ENCODE measurements at places on chromosomes 5 and 9.

DNA sequence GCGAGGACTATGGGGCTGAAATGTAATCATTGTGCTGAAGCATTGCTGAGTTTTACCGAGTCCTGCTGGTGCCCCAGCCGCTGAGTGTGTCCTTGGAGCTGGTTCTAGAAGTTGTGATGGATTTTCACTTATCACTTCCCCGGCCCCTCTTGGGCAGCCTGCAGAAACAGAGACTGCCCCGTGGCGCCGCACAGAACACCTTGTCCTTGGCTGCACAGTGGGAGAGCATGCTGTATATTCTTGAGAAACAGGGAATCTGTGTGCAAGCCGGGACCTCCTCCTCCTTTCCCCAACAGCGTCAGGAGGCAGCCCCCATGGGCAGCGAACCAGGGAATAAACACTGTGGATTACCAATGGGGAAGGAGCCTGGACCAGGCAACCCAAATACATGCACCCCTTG lies 90.6 kb upstream of the RUFY1 start:
- no peak for DNase-seq

DNA sequence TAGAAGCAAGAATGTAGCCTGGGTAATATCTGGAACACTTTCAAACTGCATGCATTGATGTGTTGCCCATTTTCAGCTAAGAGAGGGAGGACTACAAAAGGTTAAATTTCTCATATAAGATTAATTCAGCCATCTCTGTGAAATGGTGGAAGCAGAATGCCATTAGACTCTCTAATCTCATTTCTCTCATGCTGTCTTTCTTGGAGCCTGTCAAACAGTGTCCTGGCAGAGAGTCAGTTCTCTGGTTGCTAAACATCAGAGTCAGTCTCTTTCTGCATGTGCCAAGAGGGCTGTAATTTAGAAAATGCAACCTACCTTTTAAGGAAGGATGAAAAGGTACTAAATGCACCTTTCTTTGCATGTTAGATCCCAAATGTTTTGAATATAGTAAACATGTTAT lies 910 bp upstream of the GARNL3 start:
- DNase-seq: no peak

DNA sequence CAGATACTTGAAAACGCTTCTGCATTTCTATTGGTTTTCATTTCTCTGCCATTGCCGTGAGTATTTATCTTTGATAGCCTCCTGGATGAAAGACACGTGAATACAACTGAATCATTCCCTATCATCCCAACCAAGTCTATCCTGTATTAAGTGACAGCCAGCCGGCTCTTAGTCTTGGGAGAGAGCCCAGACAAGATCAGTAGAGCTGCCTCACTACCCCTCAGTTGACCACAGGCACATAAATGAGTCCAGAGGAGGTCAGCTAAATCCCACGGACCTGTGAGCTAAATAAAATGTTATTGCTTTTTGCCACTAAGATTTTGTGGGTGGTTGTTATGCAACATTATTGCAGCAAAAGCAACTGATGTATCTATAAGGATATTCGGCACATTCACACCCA lies 639.0 kb upstream of the ACO1 start:
- DNase-seq: no peak

GRCh38 chr5:72921886-72922285 lies 34.0 kb upstream of the FCHO2 start:
- no peak for DNase-seq

DNA sequence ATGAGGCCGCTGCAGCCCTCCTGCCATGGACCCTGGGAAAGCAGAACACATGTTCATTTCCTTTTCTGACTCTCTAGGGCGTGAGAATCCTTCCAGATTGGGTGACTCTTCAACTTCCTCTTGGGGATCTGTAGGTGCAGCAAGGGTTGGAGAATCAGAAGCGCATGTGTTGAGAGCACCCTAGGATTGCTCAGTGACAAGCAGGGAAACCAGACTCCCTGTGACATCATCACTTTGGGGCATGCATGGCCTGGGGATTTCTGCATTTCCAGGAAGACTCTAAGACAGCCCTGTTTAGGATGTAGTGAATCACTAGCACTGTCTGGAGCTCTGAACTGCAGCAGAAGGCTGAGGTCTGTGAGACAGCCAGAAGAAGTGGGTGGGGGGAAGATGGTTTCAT lies 15.1 kb upstream of the LCP2 start:
- no peak for DNase-seq

- DNase-seq: no peak
Observed at GRCh38 chr9:130640681-130641080, 23.7 kb upstream of the PRDM12 start.

DNA sequence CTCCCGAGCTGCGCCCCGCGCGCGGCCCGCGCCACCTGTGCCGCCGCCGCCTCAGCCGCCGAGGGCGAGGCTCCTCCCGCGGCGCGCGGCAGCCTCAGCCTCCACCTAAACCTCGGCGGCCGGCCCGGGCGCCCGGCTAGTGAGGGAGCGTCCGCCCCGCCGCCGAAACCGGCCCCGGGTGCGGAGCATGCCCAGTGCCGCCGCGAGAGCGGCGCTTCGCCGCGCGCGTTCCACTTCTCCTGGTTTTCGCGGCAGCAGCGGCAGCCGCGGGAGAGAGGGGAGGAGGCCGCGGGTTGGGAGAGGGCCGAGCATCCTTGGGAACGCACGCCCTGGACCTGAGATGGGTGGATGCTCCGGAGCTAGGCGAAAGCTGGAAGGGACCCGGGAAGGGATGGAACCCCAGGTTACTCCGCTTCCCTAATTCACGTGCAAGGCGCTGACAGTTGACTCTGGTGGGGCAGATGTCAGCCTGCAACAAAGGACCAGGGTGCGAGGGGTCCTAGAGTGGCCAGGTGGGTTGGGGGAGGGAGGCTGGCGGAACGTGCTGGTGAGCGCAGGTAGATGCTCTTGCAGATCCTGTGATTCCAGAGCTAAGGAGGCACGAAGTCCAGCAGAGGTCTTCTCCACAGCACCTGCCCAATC lies at the start of gene CTNND2:
CTNND2 (minus strand) TSS at position 182 of the 642 bp plus-strand sequence. CDS start 593 bp downstream, outside the sequence.
- DNase-seq: peak; percentile 92

GRCh38 chr5:137665678-137666460 lies 70.0 kb downstream of the KLHL3 start:
- DNase-seq: no peak

- no peak for DNase-seq
Observed at GRCh38 chr9:127081250-127082185, 40.9 kb downstream of the ANGPTL2 start.

DNA sequence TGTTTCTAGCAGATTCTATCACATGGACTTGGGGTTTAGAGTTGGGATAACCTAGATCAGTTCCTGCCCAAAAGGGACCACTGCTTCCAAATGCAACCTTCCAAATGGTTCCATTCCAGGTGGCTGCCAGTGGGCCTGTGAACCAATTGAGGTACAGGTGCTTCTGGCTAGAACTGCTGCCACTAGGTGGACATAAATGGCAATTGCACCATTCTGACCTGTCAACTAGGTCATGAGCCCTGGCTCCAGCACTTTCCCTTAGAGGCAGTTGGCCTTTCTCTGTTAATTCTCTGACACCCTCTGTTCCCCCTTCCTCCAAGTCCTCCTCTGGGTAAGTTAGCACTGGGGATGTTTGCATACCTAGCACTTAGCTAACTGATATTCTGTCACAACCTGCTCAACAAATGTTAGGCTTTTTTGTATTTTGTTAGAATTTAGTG lies 16.6 kb upstream of the HEMGN start:
- DNase-seq: no peak

- DNase-seq: no peak
Observed at GRCh38 chr5:17443333-17444130, 54.5 kb upstream of the TAF11L2 start.

DNA sequence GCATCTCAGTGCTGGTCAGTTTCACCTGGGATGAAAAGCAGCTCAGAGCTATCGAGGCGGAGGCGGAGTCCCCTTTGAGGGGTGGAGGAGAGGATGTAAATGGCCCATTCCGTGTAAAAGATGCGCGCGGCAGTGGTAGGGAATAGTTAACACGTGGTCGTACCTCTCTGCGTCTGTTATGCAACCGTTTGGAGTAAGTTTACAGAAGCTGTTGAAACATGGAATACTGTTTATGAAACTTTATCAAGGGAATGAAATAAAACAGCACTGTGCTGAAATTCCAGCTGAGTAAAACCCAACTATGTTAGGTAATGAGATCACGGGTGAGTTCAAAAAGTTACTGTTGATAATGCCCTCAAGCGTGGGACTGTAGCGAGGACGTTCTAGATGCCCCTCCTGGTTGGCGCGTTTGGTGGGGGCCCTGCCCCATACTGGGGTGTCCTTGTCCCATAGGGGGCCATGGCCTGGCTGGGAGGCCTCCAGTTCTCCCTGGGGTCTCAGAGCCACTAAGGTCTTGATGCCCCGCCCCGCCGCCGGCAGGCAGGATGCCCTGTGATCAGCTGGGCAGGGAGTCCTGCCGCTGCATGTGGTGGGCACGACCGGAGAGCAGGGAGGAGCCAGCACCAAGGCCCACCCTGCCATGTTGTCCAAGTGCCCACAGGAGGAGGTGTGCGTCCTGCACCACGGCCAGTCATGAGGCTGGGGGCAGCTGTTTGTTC lies 90.9 kb downstream of the COL5A1 start:
- DNase-seq: no peak

GRCh38 chr9:92097997-92098482 lies 17.2 kb downstream of the SPTLC1 start:
- DNase-seq: peak; percentile 78

DNA sequence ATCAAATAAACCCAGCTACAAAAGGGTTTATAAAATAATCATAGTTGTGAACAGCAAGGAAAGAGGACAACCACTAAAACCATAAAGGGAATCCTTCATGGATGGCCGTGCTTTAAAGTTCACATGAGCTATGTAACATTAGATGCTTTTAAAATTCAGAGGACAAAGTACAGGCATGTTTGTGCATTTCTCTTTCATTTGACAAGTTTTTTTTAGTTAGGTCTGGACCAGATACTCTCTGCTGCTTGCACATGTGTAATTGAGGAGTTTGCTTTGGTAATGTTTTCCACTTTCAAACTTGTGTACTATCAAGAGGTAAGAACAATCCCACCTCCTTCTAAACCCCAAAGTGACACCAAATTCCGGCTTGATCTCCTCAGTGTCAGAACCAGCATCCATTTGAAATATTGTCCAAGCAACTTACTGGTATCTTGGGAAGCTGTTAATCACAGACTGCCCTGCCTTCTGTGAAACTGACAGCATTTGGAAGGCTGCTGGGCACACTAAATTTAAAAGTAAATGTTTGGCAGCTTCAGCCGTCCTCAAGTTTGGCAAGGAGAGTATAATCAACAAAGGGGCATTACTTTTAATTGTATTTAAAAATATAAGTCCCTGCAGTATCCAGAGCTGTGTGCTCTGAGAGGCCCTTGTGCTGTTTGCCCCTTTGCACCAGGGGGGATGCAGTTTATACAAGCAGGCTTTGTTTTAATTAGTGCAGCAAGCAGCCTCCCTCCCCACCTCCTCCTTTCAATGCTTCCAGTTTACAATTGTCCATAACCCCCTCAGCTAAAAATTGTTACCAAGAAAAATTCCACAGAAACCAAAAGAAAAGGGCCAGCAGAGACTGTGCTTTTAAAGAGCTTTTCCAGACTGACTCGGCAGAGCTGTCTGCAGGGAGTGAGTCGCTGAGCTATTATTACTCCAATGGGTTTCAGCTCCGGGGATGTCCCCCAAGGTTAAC lies 328.3 kb upstream of the MPDZ start:
- peak; percentile 66 for DNase-seq

DNA sequence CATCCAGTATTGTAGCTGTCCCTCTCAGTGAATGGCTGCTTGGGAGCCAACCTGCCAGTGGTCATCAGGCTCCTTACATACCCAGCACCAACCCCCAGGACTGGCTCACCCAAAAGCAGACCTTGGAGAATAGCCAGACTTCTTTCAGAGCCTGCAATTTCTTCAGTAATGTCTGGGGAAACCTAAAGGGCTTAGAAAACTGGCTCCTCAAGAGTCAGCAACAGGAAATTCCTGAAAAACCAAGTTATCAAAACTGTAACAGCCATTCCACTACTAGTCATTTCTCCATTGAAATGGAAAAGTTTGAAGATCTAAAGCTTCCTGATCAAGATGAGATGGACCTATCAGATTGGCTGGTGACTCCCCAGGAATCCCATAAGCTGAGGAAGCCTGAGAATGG lies 12.3 kb upstream of the STING1 start:
- DNase-seq: no peak

DNA sequence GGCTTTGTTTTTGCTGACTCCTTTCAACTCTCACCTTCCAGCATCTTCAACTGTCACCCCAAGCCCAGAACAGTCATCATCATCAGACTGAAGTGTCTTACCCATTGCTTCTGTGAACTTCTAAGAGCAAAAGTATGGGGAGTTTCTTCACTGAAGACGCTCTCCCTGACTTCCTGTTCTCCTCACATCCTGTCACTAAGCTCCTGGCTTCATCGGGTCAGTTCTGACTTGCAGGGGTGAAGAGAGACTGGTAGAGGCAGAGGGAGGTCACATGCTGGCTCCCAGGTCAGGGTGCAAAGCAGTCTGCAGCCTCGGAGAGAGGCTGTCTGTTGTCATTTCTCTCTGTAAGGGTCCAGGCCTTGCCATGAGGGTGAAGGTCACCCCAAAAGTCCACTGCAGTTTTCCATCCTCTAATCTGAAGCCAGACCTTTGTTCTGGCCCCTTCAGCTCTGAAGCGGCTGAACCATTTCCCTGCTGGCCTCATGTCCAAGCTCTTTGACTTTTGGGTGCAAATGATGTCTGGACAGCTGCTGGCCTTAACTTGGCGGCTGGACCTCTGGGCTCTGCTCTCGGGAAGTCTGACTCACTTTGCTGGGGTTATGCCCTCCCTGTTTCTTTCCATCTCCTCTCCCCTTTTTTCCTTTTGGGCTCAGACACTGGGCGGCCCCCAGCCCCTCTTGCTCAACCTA lies 305.0 kb downstream of the RAB3C start:
- DNase-seq: no peak

DNA sequence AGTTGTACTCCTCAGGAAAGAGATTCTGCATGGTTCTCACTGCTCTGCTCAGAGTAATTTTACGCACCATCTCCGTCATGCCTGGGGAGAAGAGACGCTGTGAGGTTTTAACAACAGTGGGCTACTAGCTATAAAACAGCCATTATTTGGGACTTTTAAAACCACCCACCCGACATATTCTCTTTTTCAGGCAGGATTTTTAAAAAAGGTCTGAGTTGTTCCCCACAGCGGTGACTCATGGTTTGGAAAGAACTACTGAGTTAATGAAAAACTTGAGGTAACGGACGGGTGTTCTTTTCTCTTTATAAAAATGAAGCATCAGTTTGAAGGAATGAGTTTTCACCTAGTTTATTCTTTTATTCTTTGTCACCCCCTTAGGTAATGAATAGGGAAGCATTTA lies 61.3 kb downstream of the TTLL11 start:
- DNase-seq: no peak
